ENCODE measurements at places on chromosomes 2 and 18. TPM values are rescaled to one million over a fixed set of nuclear protein-coding genes. Genes with fewer than 3 reads are reported as not detected.

GALNT5 gene
- total RNA-seq = 30.1 TPM

NDC80 gene
- total RNA-seq = 0.34 TPM

FANCL gene
- 10.6 TPM for total RNA-seq

SIX3 gene
- total RNA-seq = 4.1 TPM

TTN gene
- under 0.01 TPM for total RNA-seq

TMEM200C gene
- not detected for total RNA-seq

AQP12B gene
- total RNA-seq = not detected

ANO7 gene
- not detected for total RNA-seq

TNFRSF11A gene
- total RNA-seq = 0.34 TPM

REEP1 gene
- total RNA-seq = under 0.01 TPM

POTEJ gene
- total RNA-seq = not detected

PTGR3 gene
- total RNA-seq = 16.0 TPM

RPRM gene
- not detected for total RNA-seq

DBI gene
- total RNA-seq = 55.7 TPM

RFX8 gene
- total RNA-seq = not detected

ZNF532 gene
- 59.9 TPM for total RNA-seq

ANKRD30BL gene
- not detected for total RNA-seq

CFAP221 gene
- not detected for total RNA-seq

MRPL53 gene
- 18.4 TPM for total RNA-seq
